HCT116 (cell line): ENCODE measurements at places on chromosomes 6 and 20. TPM values are rescaled to one million over a fixed set of nuclear protein-coding genes. Genes with fewer than 3 reads are reported as not detected.
A peak's percentile ranks its signal among the peaks of the same experiment; 100 is the strongest.

FOXF2 gene
- total RNA-seq: not detected

GGT7 gene
- 9.4 TPM for total RNA-seq

SLC26A8 gene
- total RNA-seq: not detected

BTN1A1 gene
- total RNA-seq: 0.32 TPM

POPDC3 gene
- 10.1 TPM for total RNA-seq

SLC35F1 gene
- 0.07 TPM for total RNA-seq

ANKRD66 gene
- total RNA-seq: not detected

IL20RA gene
- total RNA-seq: 1.1 TPM

ZBP1 gene
- not detected for total RNA-seq

IL17A gene
- total RNA-seq: not detected

EEF1A2 gene
- 454 TPM for total RNA-seq

CST8 gene
- total RNA-seq: not detected

DNA sequence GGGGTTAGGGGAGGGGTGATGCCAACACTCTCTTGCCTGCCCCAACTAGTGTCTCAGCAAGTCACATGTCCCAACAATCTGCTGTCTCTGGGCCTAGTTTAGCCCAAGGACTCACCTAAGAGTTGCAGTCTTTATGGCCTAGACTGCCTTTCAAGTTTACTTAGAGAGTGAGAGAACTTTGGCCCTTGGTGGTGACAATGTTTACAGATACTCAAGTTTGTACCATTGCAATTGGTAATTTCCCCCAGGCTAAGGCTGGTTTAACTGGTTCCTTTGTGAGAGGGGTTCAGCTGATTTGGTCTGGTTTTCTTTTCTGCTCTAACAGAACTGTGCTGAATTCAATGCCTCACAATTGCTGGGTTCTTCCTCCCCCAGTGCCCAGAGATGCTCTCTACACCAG, 1279.9 kb upstream of the EYS start:
- no peak for DNase-seq
- H3K27me3 ChIP-seq: no peaks in the 10 kb centered on the region
- no peak overlapping the region for H3K4me3 ChIP-seq
- H3K4me1 ChIP-seq: no peaks in the 10 kb centered on the region

DNA sequence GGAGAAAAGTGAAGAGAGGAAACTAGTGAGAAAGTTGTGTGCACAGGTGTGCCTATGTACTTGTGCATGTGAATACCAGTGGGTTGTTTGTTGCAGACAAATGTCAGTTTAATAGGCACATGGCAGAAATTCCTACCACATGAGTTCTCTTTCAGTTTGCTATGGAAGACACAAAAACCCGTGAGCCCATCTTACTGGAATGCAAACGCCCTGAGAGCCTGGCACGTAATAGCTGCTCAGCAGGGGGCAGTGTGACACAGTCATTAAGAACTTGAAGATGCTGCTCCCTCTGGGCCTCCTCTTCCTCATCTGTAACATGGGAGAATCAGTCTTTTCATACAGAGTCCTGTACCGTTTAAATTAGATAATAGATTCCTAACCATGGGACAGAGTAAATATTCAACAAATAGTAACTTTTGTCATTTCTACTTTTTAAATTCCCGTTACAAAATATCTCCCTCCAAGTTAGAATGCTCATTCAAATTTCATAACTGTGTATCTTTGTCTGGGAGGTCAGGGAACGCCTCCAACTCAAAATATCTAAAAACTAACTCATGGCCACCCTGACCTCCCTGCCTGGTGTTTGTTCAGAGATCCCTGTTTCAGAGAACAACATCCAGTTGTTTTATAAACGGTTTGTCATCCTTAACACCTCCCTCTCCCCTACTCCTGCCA, 802.9 kb downstream of the MAFB start:
- no peaks in the 10 kb centered on the region for H3K36me3 ChIP-seq
- no peak for DNase-seq
- no peaks in the 10 kb centered on the region for H3K27me3 ChIP-seq
- no peaks in the 10 kb centered on the region for H3K4me1 ChIP-seq
- no peak overlapping the region for H3K27ac ChIP-seq

GRCh38 chr6:70107852-70108629, 194.8 kb downstream of the COL9A1 start:
- H3K36me3 ChIP-seq: no peaks in the 10 kb centered on the region
- H3K27ac ChIP-seq: no peak overlapping the region
- no peaks in the 10 kb centered on the region for H3K4me1 ChIP-seq
- peaks cover 22% of the 10 kb centered on the region for H3K27me3 ChIP-seq

GRCh38 chr6:129429956-129430355, 280.0 kb downstream of the ARHGAP18 start:
- H3K27me3 ChIP-seq: no peaks in the 10 kb centered on the region
- peaks cover 3% of the 10 kb centered on the region; the same call in 1 of the 2 replicates for H3K4me1 ChIP-seq
- H3K4me3 ChIP-seq: no peak overlapping the region

DNA sequence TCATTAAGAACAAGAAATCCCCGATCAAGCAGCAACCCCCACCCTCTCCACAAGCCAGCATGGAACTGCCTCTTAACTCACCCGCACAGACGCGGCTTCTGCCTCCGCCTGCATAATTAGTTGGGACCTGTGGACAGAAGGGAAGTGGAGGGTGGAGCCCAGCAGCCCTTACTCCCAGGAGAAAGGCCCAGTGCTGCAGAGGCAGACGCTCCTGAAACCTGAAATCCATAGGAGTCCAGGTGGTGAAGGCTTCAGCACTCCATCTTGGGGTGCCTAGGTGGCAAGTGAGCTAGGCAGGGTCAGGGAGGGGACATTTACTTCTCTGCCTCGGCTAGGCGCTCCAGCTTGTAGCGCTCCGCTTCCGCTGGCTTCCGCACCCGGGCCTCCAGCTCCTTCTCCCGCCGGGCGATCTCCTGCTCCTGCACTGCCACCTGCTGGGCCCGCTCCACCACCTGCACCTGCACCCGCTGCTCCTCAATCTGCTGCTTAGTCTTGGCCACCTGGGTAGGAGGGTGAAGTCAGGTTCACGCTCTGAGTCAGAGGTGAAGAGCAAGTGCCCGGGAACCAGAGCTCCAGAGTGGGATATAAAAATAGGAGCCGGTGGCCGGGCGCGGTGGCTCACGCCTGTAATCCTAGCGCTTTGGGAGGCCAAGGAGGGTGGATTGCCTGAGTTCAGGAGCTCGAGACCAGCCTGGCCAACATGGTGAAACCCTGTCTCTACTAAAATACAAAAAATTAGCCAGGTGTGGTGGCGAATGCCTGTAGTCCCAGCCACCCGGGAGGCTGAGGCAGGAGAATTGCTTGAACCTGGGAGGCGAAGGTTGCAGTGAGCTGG, 10.7 kb downstream of the TUBB start:
- DNase-seq: peak; percentile 77
- peaks cover 4% of the 10 kb centered on the region; the same call in 1 of the 2 replicates for H3K36me3 ChIP-seq
- H3K27ac ChIP-seq: peak overlapping the region; percentile 55
- H3K4me3 ChIP-seq: peak overlapping the region; percentile 53

DNA sequence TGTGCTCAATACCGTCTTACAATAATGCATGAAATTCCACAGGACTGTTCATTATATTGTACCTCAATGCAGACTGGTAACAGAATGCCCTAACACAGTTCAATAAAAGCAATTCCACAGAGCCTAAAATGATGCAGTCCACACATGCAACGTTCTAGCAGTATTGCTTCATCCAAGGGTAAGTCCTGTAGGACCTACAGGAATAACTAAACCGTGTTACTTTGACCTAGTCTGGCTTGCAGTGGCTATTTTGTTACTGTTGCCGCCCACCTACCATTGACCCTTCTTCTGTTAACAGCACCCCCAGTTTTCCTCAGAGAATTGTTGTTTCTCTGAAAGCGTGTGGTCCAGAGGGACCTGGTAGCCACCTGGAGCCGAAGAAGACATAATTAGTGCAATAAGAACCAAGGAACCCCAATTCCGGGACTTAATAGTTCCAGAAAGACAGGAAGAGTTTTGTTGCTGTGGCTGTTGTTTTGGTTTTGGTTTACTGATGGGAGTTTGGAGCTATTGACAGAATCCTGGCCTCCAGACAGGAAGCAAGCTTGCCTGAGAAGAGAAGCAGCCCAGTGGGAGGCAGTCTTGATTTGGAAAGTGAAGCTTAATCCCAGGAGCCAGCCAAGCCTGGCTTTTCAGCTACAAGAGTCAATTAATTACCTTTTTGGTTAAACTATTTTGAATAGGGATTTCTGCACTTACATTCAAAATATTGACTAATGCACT, 91.3 kb downstream of the FRK start:
- no peak overlapping the region for H3K4me3 ChIP-seq
- DNase-seq: no peak
- H3K4me1 ChIP-seq: no peaks in the 10 kb centered on the region
- no peaks in the 10 kb centered on the region for H3K27me3 ChIP-seq

- H3K36me3 ChIP-seq: peaks cover 33% of the 10 kb centered on the region; the same call in 1 of the 2 replicates
- H3K4me3 ChIP-seq: no peak overlapping the region
- H3K4me1 ChIP-seq: peaks cover 6% of the 10 kb centered on the region; the same call in 1 of the 2 replicates
- H3K27ac ChIP-seq: no peak overlapping the region
- no peaks in the 10 kb centered on the region for H3K27me3 ChIP-seq
These were observed 5.8 kb downstream of the GZF1 start for GRCh38 chr20:23367770-23368169.

DNA sequence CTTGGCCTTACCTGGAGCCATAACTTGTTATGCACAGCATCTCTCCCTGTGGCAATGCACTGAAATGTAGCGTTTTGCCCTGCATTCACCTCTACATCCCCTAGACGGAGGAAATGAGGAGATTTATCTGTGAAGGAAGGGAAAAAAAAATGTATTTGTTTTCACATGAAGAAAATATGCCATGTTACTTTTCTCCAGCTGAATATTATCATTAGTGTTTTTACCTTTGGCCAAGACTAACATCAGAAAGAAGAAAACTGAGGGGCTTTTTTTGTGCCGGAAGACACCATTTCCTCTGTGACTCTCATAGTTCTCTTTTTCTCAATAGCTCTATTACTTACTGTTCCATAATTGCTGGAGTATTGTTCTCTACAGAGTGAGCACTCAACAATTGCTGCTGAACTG, 280.4 kb downstream of the PTPRK start:
- no peak overlapping the region for H3K27ac ChIP-seq
- no peaks in the 10 kb centered on the region for H3K36me3 ChIP-seq
- DNase-seq: no peak
- no peaks in the 10 kb centered on the region for H3K27me3 ChIP-seq

- no peaks in the 10 kb centered on the region for H3K36me3 ChIP-seq
- no peaks in the 10 kb centered on the region for H3K4me1 ChIP-seq
- H3K4me3 ChIP-seq: no peak overlapping the region
- H3K27me3 ChIP-seq: no peaks in the 10 kb centered on the region
- no peak for DNase-seq
- no peak overlapping the region for H3K27ac ChIP-seq
These were observed 5.6 kb upstream of the GJB7 start for GRCh38 chr6:87334683-87335082.

DNA sequence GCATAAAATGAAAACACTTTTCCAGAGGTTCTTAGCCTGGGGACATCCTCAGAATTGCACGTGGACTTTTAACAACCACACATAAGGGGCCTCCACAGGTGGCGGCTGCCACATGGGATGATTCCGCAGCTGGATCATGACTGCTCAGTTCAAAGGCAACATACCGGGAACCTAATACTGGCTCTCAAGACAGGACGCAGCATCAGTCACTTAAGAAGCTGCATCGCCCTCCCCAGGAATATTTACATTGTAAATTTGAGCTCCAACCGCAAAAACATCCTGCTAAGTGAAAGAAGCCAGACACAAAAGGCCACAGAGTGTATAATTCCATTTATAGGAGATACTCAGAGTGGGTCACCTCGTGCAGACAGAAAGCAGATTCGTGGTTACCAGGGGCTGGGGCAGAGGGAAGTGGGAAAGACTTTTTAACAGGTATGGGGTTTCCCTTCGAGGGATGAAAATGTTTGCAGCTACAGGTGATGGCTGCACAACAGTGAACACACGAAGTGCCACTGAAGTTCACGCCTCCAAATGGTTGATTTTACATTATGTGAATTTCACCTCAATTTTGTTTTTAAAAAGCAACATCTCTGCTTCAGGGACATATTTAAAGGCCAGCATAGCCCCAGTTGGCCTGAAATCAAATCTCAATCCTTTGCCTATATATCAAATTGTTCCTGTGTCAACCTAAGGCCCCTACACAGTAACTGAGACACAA, 141.5 kb downstream of the BMP7 start:
- H3K4me3 ChIP-seq: no peak overlapping the region
- H3K27ac ChIP-seq: no peak overlapping the region
- no peaks in the 10 kb centered on the region for H3K27me3 ChIP-seq
- no peaks in the 10 kb centered on the region for H3K4me1 ChIP-seq
- no peaks in the 10 kb centered on the region for H3K36me3 ChIP-seq
- no peak for DNase-seq

GRCh38 chr6:795046-795685, 102.2 kb upstream of the EXOC2 start:
- H3K27me3 ChIP-seq: peaks cover 22% of the 10 kb centered on the region
- H3K4me3 ChIP-seq: no peak overlapping the region
- no peaks in the 10 kb centered on the region for H3K36me3 ChIP-seq

- DNase-seq: peak; percentile 38
- no peaks in the 10 kb centered on the region; the same call in 1 of the 2 replicates for H3K27me3 ChIP-seq
- H3K4me3 ChIP-seq: peak overlapping the region; percentile 2; the same call in 1 of the 2 replicates
- H3K27ac ChIP-seq: peak overlapping the region; percentile 52; the same call in 1 of the 2 replicates
- H3K36me3 ChIP-seq: no peaks in the 10 kb centered on the region
- peaks cover 16% of the 10 kb centered on the region for H3K4me1 ChIP-seq
These were observed 55.0 kb upstream of the VSX1 start for GRCh38 chr20:25136643-25137559.

DNA sequence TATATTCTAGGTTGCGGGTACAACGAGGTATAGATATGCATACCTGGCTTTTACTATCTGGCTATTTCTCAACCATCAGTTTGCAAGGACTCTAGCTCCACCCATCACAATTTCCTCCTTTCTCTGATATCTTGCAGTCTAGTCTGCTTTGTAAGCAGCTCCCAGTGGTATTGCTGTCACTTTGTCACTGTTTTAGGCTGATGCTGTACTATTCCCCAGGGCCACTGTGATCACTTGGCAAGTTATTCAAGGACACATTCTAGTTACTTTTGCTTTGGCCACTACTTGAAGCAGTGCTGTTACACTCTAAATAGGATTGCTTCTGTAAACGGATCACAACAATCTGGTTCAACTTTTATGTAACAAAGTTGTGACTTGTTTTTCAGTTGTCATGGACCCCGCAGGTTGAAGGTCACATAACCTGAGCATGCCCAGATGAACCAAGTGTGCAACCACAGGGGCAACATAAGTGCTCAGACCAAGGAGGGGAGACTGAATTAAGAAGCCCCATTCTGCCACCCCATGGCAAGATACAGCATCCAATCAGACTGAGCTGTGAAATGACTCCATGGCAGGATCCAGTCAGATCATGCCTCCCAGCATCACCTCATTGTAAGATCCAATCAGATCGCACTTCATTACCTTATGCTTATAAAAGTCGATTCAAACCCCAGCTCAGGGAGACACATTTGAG, 588.4 kb upstream of the CITED2 start:
- H3K4me1 ChIP-seq: no peaks in the 10 kb centered on the region
- DNase-seq: no peak
- H3K4me3 ChIP-seq: no peak overlapping the region
- H3K27ac ChIP-seq: no peak overlapping the region

- H3K36me3 ChIP-seq: no peaks in the 10 kb centered on the region
- no peak for DNase-seq
- no peak overlapping the region for H3K27ac ChIP-seq
- H3K4me3 ChIP-seq: no peak overlapping the region
- H3K4me1 ChIP-seq: no peaks in the 10 kb centered on the region
These were observed 150.6 kb upstream of the AGPAT4 start for GRCh38 chr6:161424421-161424820.
